ENCODE measurements at places on chromosomes 12 and 14.

DNA sequence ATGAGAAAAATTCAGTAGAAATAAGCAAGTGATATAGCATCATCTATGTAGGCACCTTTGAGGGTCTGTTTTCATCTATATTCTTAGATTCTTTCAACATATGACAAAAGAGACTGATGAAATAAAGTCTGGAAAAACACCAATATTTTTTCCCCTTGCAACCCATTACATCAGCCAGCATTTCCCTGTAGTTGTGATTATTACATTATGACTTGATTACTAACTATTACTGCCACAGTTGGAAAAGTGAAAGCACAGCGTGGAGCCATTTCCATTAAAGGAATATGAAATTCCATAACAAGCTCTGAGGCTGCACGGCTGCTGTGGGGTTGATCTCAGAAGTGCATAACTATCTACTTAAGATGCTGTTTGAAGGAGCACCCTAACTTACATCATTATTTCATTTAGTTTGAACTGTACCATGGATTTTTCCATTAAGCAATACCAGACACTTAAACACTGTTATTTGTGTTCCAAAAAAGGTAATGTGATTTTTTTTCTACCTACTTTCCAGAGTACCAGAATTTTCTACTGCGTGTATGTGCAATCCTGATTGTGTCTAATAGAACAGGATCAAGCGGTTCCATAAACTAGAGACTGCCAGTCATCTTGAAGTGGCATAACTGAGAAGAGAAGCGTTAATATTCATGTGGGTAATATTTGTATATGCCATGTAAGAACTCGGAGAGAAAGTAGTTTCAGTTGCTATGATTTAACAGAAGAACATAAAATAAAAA, 405.5 kb downstream of the MDGA2 start:
- DNase-seq = no peak

- no peak for DNase-seq
Measured at GRCh38 chr14:50798048-50798421, 32.9 kb downstream of the NIN start.

- no peak for DNase-seq
Measured at GRCh38 chr12:91364471-91365184, 182.0 kb upstream of the DCN start.

DNA sequence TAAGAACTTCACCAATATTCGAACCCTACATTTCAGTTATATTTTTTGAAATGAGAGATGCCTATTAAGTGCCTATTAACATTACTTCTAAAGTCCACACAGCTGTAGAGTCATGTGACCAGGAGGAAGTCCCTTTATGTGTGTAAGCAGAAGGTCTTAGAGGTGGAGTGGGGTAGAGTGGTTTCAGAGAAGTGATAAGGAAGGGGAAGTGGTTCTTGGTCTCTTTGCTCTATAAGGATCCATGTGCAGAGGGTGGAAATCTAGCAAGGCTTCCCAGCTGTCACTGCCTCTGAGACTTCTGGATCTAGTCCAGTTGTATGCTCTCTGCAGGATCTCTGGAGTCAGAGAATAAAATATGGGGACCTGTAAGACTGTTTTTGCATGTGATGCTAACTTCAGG, 673.9 kb downstream of the FLRT2 start:
- no peak for DNase-seq

GRCh38 chr12:110107369-110108281, 16.5 kb upstream of the IFT81 start:
- no peak for DNase-seq

GRCh38 chr14:91059576-91060350, 678 bp downstream of the RPS6KA5 start:
- DNase-seq = peak; percentile 40

- DNase-seq = peak; percentile 11
Measured at GRCh38 chr14:72608391-72609204, 285.3 kb downstream of the DPF3 start.

DNA sequence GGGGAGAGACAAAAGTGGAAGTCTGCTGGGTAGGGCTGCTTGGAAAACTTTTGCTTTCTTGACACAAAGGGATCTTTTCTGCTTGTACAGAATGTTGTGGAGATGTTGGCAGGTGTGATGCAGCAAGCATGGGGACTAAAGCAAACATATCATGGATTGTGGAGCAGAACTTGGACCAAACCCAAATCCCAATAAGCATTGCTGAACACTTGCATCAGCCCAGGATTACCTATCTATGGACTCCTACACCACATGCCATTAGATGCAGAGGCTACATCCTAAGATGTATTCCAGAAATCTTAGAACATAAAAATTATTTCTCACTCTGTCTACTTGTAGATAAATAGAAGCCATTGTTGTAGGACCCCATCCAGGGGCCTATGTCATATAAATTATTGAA, 44.7 kb upstream of the RERG start:
- DNase-seq = no peak

DNA sequence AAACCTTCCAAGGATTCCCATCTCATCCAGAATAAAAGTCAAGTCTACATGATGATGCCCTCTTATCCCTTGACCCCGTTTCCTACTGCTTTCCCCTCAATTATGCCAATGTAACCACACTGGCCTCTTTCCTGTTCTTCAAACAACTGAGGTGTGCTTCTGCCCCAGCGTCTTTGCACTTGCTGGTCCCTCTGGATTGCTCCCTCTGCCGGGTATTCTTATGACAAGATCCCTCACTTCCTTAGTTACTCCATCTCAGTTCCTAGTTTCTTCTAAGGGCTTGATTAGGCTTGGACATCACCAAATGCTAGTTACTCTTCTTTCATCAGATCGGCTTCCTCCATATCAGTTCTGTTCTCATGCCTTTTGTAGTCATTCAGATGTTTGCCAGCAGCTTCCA, 32.7 kb upstream of the PELI2 start:
- no peak for DNase-seq

DNA sequence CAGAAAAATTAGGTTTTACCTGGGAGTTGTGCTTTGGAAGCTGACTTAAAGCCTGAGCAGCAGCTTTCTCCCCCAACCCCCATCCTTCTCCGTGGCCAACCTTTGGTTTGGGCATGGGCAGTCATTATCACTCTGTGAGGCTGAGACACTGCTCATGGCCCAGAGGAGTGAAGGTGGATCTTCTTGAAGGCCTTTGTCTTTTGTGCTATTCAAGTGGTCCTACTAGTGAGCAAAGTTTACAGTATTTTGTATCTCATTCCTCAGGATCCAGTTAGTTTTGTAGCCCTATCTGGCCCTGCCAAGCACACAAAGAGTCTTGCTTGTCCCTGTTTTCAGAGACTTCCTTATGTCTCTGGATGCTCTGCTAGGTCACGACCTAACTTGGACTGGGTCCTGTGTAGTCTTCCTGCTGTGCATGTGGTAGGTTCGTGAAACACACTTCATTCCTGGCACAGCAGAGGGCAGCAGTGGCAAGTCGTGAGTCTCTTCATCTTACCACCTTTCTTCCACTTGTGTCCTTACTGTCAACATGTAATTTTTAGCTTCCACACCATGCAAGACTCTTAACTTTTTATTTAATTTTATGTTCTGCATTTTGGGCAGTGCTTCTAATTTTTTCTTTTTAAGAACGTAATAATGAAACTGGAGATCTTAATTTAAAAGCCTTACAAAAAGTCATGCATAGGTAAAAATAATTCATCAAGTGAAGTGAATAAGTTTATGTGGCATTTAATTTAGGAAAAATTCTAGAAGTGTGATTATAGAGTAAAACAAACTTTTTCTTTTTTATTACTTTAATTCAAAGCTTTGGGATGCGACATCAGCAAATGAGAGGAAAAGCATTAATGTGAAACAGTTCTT, 53.7 kb downstream of the APAF1 start:
- DNase-seq = no peak

- DNase-seq = no peak
Measured at GRCh38 chr12:116060764-116061163, 216.7 kb downstream of the MED13L start.

- peak; percentile 62 for DNase-seq
Measured at GRCh38 chr12:108691175-108691997, 39.9 kb downstream of the CORO1C start.

DNA sequence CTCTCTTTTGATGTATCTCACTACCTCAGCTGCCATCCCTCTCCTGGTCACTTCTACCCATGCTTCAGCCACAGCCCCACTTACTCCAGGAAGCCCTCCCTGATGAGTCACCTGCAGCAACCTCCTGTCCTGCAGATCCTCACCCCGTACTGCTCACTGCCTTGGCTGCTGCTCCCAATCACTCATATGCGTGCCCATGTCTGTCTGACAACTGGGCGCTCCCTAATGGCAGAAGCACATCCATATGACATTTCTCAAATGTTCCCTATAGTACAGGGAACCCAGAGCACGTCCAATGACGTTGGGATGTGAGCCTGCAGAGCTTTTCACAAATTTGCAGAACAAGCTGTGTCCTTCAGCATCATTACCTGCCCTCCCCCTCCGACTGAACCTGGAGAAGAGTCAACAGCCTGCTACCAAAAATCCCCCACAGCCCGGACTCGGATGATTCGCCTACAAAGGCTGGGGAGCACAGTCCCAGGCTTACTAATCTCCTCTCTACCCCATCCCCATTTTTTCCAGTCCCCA, 90.0 kb downstream of the SINHCAF start:
- DNase-seq = no peak

DNA sequence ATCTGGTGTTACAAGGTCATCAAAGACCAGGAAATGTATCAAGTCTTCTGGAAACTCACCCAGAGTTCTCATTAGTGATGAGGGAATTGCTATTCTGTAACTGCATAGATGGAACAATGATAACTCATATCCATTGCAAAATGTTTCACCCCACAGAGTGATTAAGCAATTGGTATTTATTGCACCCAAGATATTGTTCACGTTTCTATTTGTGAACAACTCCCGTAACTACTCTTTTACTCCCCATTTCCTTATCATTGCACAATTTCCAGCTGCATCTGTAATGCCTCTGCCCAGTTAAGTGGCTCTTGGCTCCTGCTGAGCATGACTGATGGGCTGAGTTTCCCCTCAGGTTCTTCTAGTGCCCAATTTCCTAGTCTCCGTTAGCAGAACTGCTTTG, 108.7 kb upstream of the PRICKLE1 start:
- DNase-seq = no peak

- no peak for DNase-seq
Measured at GRCh38 chr12:107859367-107859766, 84.9 kb downstream of the ASCL4 start.

- no peak for DNase-seq
Measured at GRCh38 chr14:69860221-69860620, 19.0 kb upstream of the SMOC1 start.

- DNase-seq = no peak
Measured at GRCh38 chr14:75294649-75295033, 16.0 kb downstream of the FOS start.

DNA sequence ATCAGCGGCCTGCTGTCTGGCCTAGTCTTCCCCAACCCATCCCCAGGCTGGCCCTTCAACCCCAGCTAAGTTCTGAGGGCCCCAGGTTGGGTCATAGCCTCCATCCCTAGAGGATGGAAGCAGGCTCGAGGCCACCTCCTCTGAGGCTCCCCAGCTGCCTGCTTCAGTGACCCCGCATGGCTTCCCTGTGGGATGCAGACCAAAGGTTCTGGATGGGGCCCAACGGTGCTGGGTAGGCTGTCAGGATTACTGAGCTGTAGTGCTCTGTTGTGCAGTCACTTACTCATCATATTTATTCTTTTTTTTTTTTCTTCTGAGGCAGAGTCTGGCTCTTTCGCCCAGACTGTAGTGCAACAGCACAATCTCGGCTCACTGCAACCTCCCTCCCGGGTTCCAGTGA, 92.0 kb downstream of the IRF2BPL start:
- DNase-seq = no peak

- no peak for DNase-seq
Measured at GRCh38 chr12:62732861-62733427, 202.0 kb downstream of the PPM1H start.

DNA sequence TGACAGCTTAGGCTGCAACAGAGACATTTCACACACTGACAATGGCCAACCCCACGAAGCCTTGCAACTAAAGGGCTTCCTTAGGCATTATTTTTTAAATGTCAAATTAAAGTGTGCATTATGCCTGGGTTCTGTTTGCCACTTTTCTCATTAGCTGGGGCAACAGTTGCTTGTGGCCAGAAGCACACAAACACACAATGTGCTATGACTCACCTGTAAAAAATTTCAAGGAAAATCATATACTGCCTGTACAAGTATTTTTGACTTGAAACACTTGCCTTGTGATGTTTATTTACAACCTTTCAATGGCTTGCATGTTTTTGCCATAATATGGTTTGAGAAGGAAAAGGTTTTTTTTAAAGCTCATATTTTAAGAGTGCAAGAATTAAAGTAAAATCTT, 1.9 kb downstream of the NTN4 start:
- DNase-seq = no peak

- no peak for DNase-seq
Measured at GRCh38 chr12:130849561-130850417, 10.7 kb upstream of the STX2 start.

DNA sequence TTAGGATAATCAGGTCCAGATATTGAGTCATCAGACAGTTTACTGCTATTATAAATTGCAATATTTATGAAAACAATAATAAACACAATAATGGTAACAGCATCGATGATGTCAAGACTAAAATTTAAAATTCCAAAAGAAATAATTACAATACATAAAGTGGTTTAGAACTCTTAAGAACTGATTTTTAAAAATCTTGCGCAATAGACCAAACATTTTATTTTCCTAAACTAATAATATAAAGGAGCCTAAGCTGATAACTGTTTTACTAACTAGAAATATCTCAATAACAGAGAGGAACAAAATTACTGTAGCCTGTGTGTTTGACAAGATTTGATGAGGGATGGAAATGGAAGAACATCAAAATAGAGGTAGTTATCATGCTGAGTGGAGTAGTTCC, 93.9 kb upstream of the TRHDE start:
- no peak for DNase-seq

GRCh38 chr12:88334271-88334670, 192.2 kb downstream of the TMTC3 start:
- DNase-seq = no peak

- DNase-seq = no peak
Measured at GRCh38 chr14:91270188-91270587, 25.7 kb upstream of the GPR68 start.

GRCh38 chr12:64080319-64081007, 141.6 kb downstream of the KICS2 start:
- no peak for DNase-seq

DNA sequence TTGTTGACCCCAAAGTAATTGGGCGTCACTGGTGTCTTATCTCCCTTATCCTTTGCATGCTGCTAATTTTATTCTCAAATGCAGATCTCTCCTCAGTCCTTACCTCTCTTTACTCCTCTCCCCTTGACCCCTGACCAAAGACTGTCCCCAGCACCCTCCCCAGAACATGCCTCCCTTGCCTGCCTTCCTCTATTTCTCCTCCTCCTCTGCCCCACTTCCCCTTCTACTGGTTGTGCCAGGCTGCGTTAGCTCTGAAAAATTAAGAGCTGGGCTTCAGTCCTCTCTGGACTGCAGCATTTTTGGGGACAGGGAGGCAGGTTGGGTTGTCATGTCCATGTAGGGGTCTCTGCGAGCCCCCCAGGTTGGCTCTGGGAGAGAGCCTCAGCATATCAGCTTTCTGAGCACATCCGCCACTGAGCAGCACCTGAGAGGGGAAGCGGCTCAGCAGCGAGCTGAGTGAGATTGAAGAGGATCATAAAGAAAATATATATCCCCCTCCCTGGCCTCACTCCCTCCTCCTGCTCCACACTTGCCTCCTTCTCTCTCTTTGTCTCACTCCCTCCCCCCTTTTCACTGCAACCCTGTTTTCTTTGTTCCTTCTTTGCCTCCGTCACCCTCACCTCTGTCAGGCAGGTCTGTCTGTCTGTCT, 6.4 kb upstream of the CISTR start:
- DNase-seq = no peak

GRCh38 chr12:108879615-108880254, at the start of gene DAO:
Gene DAO, plus strand, starts transcription at chr12:108880092. Its CDS starts 4,915 bp downstream, at chr12:108885007.
- peak; percentile 77 for DNase-seq

GRCh38 chr14:105748204-105748578, 221.8 kb downstream of the TMEM121 start:
- DNase-seq = no peak
